ENCODE measurements at places on chromosomes 1 and 21.

- DNase-seq = peak; percentile 92
These were observed 4.7 kb upstream of the FAAP20 start for GRCh38 chr1:2199042-2199810.

GRCh38 chr21:46477765-46478164, 19.1 kb downstream of the DIP2A start:
- DNase-seq = no peak

- no peak for DNase-seq
These were observed 50.0 kb downstream of the TNR start for GRCh38 chr1:175693364-175693763.

GRCh38 chr1:90393025-90393424, 324.1 kb downstream of the BARHL2 start:
- no peak for DNase-seq

DNA sequence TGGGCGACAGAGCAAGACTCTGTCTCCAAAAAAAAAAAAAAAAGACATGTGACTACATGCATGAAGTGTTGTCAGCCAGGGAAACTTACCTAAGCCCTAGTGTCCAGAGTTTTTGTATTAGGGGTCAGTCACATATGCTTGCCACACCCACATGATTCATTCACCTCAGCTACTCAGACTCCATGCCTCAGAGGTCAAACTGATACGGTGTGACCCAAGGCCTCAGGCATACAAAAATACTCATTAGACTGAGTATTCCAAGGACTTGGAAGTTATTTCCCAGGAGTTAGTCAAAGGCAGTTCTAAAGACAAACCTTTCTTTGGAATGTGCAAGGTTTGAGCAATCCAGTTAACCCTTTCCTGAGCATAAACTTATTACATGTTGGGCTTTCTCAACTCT, 6.3 kb upstream of the TRIM33 start:
- no peak for DNase-seq

All from fibroblast of skin of right quadriceps (primary cell).